ENCODE measurements at places on chromosomes 1 and 21.

GRCh38 chr1:231313661-231314060 is 24.0 kb downstream of the EXOC8 start:
- DNase-seq: no peak

DNA sequence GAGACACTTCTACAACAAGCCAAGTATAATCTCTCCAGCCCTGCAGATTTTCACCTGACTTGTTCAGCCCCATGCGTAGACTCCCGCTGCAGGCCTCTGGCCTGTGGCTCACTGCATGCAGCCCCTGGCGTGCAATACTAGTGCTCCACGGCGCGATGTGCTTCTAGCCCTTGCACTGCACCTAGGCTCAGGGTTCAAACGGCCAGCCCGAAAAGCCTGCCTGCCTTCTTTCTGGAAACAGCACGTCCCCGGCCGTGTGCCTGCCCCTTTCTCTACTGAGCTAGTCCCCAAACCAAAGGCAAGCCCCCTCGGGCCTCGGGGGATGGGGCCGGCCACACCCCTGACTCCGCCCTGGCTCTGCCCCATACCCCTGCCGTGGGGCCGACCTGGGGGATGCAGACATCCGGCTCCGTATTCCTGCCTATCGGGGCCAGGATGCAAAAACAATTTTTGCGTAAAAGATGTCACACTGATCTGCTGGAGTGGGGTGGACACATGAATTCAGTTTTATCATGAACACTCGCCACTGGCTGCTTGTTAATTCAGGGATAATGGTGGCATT is 26.3 kb upstream of the TRAPPC10 start:
- DNase-seq: no peak

GRCh38 chr1:5161372-5161771 is 507.0 kb downstream of the AJAP1 start:
- no peak for DNase-seq

GRCh38 chr1:244709476-244710368 is 56.8 kb downstream of the DESI2 start:
- DNase-seq: no peak

GRCh38 chr1:39409055-39409816 is 82.2 kb upstream of the BMP8A start:
- peak; percentile 65 for DNase-seq

- no peak for DNase-seq
These were observed 99.0 kb upstream of the WLS start for GRCh38 chr1:68331117-68331865.

DNA sequence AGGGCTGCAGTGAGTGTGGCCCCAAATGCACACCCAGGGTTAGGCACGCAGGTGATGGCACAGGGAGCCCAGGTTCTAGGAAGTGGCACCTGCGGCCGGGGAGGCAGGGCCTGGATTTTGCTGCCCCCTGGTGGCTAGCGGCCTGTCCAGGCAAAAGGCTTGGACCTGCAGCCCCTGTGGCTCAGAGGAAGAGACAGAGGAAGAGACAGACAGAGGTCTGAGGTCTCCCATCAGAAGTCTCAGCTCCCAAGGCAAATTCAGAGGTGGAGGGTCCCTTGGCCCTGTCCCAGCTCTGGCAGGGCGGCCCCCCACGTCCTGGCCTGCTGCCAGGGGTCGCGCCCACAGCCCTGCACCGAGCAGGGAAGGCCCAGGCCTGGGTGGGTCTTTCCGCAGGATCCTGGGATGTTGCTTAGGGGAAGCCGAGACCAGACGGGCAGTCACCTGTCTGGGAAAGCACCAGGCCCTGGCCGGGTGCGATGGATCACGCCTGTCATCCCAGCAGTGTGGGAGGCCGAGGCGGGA is 8.0 kb upstream of the TNFRSF14 start:
- DNase-seq: peak; percentile 79

DNA sequence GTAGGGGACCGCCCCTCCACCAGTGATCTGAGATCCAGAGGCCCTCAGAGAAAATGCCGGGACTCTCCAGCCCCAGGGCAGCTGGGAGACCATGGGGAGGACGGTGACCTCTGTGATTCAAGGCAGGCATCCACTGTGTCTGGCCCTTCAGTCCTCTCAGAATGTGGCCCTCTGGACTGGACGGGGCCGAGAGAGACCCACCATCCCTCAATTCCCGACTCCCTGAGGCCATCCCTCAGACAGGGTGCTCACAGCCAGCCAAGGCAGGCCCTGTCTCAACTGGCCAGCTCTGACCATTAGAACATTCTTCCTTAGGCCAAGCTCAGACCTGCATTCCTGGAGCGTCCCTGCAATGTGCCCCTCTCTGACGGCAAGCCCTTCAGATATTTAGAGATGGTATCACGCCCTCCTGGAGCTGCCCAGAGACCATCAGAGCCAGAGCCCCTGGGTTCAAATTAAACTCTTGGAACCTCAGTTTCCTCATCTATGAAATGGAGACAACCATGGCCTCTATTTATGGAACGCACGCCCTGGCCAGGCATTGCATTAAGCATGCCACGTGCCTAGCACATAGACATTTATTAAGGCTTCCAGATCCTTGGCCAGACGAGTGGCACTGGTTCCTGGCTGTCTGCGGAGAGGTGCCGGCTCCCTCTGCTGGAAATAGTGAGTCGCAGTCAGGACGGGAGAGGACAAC is 9.6 kb upstream of the EPS8L3 start:
- DNase-seq: peak; percentile 84

DNA sequence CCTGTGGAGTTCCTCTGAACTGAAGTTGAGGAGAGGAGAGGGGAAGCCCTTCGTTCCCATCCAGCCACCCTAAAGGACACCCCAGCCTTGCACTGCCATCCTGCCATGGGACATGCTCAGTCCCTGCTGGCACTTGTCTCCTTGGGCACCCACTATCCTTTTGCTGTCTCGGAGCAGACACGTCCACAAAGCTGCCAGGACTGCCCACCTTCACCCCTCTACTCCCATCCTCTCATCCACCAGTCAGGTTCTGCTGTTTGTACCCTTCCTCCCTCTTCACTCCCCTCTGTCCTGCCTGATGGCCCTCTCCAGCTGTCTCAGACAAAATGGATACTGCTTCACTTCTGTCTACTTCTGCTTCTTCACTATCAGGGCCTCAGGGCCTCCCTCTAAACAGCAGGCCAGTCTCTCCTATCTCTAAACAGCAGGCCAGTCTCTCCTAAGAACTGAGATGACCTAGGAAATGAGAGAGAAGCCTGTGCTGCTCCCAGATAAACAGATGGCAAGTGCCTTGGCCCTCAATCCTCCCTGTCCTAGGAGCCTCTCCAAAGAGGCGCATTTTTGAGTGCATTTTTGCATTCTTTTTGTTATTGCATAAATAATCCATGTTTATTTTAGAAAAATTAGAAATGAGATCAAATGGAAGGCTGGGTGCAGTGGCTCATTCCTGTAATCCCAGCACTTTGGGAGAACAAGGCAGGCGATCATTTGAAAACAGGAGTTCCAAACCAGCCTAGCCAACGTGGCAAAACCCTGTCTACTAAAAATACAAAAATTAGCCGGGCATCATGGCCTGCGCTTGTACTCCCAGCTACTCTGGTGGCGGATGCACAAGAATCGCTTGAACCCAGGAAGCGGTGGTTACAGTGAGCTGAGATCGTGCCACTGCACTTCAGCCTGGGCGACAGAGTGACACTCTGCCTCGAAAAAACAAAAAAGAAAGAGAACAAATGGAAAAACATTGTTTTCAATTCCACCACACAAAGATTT is 4.4 kb upstream of the PYCR2 start:
- DNase-seq: no peak

DNA sequence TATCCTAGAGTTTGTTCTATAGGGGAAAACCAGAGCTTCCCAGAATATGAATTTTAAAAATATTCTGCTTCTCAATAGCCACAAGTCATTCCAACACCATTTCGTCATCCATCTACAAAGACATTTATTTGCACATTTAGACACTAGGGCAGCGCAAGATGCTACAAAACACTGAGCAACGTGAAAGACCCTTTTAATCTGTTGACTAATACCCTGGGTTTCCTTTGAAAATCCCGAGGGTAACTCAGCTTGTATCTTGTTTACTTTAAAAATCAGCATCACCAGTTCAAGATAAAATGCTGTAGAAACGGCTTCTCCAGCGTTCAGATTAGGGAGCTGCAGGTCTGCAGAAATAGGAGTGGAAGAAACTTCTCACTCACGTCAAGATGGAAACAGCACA is 13.5 kb downstream of the PDPN start:
- no peak for DNase-seq

GRCh38 chr1:94753171-94753972 is 66.8 kb upstream of the SLC44A3 start:
- DNase-seq: no peak

- DNase-seq: no peak
These were observed 119.2 kb upstream of the SPATA6 start for GRCh38 chr1:48591181-48591580.

DNA sequence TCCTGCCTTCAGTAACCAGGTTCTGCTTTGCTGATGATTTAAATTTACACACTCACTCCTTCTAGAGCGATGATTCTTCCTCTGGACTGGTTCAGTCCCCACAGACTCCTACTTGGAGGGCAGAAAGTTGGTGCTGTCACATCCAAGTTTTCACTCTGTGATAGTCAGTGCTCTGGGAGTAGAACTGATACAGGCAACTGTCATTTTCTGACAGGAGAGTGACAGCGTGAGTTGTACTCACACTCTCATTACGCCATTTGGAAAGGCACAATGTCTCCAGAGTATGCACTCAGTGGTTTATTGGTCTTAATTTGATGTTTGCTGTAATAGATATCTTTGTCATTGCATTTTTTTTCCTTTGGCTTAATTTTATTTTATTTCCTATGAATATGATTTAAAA is 96.0 kb downstream of the GRIK1 start:
- no peak for DNase-seq

DNA sequence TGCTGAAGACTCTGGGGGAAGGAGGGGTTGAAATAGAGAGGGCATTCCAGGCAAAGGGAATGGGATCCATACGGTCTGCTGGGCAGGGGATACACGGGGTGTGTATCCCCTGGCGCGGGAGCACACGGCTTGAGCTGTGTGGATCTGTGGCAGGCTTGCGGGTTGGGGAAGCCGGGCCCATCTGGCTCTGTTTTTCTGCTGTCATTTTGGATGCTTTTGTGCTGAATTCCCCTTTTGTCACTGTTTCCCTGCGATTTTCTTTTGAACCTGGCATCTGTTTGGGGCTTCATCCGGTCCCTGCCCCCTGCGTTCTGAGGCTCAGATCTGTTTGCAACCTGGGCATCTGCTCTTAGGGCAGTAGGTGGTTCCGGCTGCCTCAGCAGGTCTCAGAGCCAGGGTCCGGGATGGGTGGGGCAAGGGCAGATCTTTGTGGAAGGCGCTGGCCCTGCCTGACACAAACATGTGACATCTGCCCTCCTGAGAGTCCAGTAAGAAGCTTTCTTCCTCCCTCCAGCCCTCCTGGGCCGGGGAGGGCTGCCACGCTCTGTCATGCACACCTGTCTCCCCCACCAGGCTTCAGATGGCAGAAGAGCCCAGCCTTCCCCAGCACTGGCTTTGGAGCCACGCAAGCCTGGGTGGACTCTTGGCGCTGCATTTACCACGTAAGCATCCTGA is 84.0 kb downstream of the IGSF21 start:
- no peak for DNase-seq

- no peak for DNase-seq
These were observed 15.0 kb upstream of the SDC3 start for GRCh38 chr1:30923597-30923996.

DNA sequence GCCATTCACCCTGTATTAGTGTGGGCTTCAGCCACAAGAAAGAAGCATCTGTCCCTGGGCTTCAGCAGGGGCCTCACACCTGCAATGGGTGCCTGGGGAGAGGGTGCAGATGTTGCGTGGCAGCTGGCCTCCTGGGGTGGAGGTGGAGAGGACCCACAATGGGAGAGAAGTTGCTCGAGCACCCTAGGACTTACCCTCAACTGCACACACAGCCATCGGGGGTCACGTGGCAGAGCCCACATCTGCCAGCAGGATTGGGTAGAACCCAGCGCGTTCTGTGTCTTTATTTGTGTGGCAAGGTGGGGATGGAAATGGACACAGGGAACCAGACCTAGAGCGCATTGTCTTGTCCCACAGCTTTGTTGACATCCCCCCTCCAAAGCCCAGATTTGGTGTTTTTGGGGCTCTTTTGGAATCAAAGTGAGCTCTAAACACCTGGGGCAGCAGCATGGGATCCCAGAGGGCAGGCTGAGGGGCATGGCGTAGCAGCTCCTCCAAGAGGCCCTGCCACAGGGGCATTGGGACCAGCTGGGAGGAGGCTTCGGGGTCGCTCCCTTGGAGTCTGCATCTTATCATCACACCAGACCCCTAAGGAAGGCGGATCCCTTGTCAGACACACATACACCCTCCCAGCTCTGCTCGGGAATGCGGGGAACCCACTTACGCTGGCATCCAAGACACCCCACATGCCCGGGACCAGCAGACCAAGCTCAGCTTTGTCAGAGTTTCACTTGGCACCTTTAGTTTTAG is 5.1 kb downstream of the ABCG1 start:
- DNase-seq: peak; percentile 37

- DNase-seq: no peak
These were observed 5.4 kb downstream of the LSS start for GRCh38 chr21:46223217-46223616.

DNA sequence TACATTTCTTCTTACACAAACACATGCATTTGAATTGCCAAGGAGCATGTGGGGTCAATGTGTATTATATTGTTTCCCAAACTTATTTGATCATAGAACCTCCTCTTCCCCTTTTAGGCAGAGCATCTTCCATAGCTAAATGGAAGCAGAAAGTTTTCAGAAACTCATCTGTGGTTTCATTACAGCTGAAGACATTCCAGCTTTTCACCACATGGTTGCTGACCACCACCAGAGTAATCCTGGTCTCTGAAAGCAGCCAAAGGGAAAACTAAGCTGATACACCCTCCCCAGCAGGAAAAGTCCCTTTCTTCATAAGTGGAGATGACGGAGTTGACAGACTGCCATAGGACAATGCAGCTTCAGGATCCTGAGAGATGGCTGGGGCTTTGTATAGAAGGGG is 30.2 kb upstream of the OTUD3 start:
- DNase-seq: no peak

GRCh38 chr1:57422271-57423134 is 1.4 kb downstream of the DAB1 start:
- no peak for DNase-seq

DNA sequence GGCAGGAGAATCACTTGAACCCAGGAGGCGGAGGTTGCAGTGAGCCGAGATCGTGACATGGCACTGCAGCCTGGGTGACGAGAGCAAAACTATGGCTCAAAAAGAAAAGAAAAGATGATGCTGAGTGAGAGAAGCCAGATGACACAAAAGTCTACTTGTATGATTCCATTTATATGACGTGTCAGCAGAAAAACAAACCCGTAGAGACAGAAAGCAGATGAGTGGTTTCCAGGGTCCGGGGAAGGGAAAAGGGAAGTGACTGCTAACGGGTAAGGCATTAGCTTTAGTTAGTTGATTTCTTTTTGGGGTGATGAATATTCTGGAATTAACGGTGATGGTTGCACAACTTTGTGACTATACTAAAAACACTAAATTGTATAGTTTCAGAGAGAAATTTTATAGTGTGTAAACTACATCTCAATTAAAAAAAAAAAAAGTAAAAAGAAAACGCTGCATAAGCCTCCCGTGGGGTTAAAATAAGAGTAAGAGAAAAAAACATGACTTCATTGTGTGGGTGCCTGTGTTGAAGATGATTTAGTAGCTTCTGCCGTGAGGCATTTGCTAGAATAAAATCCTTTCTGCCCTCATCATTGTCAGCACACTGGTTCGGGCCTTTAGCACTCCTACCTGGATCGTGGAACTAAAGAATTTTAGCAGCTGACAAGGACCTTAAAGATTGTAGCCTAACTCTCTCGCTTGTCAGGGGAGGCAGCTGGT is 24.7 kb upstream of the ATP5PO start:
- DNase-seq: no peak

GRCh38 chr1:45913183-45913683 is 109.8 kb downstream of the MAST2 start:
- DNase-seq: no peak

- DNase-seq: no peak
These were observed 14.2 kb upstream of the CFH start for GRCh38 chr1:196637606-196638005.
